NAMALWA (cell line): ENCODE measurements at places on chromosomes 6 and 20.

- DNase-seq, result no peak
Measured at GRCh38 chr20:57998276-57998675, 230.2 kb downstream of the ANKRD60 start.

- DNase-seq, result peak; percentile 98
Measured at GRCh38 chr6:49462927-49463611, at the start of the genes CENPQ and MMUT. Gene CENPQ, plus strand, starts transcription at chr6:49463370. Its CDS starts 6,807 bp downstream, at chr6:49470177. Gene MMUT, minus strand, starts transcription at chr6:49463253. Its CDS starts 3,787 bp downstream, at chr6:49459466.

- DNase-seq, result no peak
Measured at GRCh38 chr6:76862936-76863335, 600.4 kb downstream of the HTR1B start.

DNA sequence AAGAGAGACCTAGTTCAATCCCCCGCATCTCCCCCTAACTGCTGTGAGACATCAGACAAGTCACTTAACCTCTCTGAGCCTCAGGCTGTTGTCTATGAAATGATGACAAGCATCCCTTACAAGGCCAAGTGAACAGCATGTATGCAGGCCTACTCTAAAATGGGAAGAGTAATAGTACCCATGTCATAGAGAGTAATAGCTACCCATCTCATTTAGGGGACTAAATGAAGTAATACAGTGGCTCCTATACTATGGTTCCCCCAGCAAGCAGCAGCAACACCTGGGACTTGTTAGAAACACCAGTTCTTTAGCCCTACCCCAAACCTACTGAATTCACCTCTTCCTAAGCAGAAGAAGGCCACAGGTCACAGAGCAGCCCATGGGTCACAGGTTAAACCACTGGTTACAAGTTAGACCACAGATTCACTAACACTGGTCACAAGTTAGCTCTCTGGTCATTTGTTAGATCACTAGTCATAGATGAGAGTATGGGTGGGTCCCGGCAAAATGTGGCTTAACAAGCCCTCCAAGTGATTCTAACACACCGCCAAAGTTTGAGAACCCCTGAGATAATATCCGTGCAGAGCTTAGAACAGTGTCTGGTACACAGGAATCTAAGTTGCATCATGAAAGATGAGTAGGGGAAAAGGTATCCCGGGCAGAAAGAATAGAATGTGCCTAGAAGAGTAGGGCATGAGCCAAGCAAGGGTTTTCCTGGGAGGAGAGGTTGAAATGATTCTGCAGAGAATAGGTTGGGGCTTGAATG is 1.4 kb downstream of the DEFB124 start:
- DNase-seq, result no peak

DNA sequence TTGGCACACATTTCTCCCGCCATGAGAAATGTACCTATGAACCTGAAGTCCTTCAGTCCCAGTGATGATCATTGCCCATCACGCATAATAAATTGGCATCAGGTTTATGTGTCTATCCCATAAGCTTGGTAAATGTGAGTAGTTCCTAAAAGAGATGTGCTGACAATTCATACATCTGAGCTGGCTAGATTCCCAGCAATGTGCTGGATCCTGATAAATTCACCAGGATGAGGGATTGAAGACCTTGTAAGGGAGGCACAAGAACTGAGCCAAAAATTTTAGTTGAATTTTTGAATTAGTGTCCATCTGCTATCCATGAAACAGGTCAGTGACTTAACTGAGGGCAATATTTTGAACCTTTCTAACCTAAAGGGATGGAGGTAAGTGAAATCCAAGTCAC is 267.9 kb upstream of the CITED2 start:
- DNase-seq, result no peak

DNA sequence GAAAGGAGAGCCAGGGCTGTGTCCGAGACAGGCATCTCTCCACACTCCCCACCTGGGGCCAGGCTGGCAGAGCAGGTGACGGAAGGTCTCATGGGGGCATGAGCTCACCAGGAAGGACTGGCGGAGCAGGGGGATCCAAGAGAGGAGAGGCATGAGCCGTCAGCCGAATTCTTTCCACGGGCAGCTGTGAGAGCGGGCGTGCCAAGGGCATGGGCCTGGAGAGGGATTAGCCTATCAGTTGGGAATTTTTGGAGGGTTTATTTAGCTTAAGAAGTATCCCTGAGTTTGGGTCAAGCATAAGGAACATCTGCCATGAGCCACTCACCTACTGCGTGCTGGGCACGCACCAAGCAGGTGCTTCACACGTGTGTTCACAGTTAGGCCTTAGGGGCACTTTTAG is 60.2 kb upstream of the ZNFX1 start:
- DNase-seq, result no peak
